Fibroblast of skin of scalp (primary cell): ENCODE measurements at places on chromosomes 2 and 18.

GRCh38 chr2:60357996-60358395, 195.5 kb downstream of the BCL11A start:
- DNase-seq: no peak

DNA sequence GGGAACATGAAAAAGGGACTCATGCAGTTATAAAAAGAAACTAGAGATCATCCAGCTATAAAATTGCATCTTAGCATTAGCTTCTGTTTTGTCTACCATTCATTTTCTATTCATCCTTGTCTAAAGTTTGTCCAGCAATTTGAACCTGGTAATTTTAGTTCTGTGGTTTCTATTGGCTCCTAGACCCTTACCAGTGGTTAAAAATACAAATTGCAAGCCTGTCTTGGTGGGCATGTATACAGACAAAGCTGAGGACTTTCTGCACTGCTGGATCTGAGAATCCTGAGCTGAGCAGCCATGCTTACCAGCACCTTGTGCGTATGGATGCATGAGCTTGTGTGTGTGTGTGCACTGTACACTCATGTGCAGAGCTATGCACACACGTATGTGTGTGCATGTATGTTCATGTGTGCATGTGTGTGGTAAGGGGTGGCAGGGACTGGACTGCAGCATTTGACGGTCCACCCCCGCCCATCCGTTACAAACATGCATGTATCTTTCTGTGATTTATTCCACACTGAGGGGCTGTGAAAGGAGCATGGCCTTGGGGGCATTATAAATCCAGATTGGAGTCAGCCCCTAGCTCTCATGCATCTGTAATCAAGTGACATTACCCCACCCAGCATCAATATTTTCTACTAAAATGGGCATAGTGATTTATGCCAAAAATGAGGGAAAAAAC, 144.7 kb downstream of the FAM210A start:
- no peak for DNase-seq

DNA sequence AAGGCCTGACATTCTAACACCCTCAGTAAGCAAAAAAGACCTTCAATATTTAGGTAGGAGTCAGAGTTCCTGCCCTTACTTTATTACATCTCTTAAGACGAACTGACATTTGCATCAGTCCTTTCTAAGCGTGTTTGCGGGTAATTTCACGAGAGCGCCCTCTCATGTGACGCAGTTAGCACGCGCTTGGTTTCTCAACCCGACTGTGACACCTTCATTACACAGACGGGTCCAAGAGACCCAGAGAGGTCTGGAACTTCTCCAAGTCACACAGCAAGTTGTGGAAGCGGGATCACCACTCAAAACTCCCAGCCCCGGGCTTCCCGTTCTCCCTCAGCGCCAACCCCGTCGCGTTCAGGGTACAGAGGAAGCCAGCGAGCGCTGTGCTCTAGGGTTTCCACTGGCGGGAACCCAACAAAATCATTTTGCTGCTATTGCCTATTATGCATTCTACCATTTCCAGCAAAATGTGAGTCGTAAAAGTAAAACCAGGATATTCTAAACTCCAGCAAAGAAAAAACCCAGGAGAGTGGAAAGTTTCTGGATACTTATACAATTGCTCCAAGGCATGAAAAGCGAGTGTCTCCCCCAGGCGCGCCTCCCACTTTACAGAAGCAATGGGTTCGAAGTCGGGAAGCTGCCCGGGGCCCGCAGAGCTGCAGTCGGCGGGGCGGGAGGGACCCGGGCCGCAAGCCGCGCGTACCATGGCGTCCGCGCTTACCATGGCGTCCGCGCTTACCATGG, 601 bp downstream of the ENOSF1 start:
- DNase-seq: peak; percentile 83

DNA sequence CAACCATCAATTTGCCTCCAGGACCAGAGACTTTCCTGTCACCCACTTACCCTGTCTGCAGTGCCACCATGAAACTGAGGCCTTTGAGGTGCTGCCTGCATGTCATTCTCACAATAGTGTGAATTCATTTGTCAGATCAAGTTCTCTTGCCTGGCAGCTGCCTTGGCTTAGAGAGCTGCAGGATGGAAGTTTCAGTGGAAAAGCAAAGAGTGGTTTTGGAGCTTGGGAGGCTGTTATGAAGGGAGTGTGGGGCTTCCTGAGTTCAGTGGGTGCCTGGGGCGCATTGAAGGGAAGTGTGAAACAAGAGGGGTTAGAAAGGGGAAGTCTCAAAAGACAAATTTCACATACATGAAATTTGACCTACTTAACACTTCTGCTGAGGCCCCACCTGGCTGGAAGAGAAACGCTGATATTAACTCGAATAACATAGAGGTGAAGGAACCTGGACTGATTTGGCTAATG, 7.9 kb upstream of the LBH start:
- DNase-seq: no peak

- DNase-seq: no peak
These were observed 155.4 kb downstream of the NRP2 start for GRCh38 chr2:205837663-205838062.
